Esophagus muscularis mucosa (tissue), 4 donors: ENCODE measurements at places on chromosomes 4 and X. TPM values are rescaled to one million over a fixed set of nuclear protein-coding genes. Genes with fewer than 3 reads are reported as not detected.

Gene PLAC1
- not detected for total RNA-seq

GRCh38 chr4:20456407-20456806, 204.7 kb downstream of the SLIT2 start:
- no peaks in the 10 kb centered on the region for H3K36me3 ChIP-seq
- DNase-seq: no peak
- no peak overlapping the region for H3K27ac ChIP-seq
- H3K27me3 ChIP-seq: no peaks in the 10 kb centered on the region
- no peaks in the 10 kb centered on the region for H3K4me1 ChIP-seq

GRCh38 chr4:17142232-17142711, 243.8 kb upstream of the LDB2 start:
- no peak overlapping the region for H3K4me3 ChIP-seq
- H3K36me3 ChIP-seq: no peaks in the 10 kb centered on the region
- no peak overlapping the region for H3K27ac ChIP-seq
- no peaks in the 10 kb centered on the region for H3K4me1 ChIP-seq

GRCh38 chrX:70172221-70172620, 5.1 kb upstream of the DGAT2L6 start:
- no peaks in the 10 kb centered on the region for H3K27me3 ChIP-seq
- H3K27ac ChIP-seq: no peak overlapping the region
- no peaks in the 10 kb centered on the region for H3K4me1 ChIP-seq
- H3K36me3 ChIP-seq: no peaks in the 10 kb centered on the region

GRCh38 chr4:76639288-76639687, 204.3 kb downstream of the SHROOM3 start:
- DNase-seq: no peak
- H3K36me3 ChIP-seq: no peaks in the 10 kb centered on the region
- no peaks in the 10 kb centered on the region for H3K27me3 ChIP-seq

DNA sequence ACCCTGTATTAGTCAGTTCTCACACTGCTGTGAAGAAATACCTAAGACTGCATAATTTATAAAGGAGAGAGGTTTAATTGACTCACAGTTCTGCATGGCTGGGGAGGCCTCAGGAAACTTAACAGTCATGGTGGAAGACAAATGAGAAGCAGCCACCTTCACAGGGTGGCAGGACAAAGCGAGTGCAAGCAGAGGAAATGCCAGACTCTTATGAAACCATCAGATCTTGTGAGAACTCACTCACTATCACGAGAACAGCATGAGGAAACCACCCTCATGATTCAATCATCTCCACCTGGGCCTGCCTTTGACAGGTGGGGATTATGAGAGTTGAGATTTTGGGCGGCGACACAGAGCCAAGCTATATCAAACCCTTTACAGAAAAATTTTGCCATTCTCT, 722.4 kb downstream of the RAB28 start:
- no peaks in the 10 kb centered on the region for H3K36me3 ChIP-seq
- no peak overlapping the region for H3K4me3 ChIP-seq
- no peak overlapping the region for H3K27ac ChIP-seq
- H3K4me1 ChIP-seq: no peaks in the 10 kb centered on the region

- DNase-seq: no peak
- H3K4me3 ChIP-seq: peak overlapping the region; percentile 56
- peak overlapping the region; percentile 90 for H3K27ac ChIP-seq
- peaks cover 98% of the 10 kb centered on the region for H3K4me1 ChIP-seq
- H3K36me3 ChIP-seq: peaks cover 39% of the 10 kb centered on the region
- no peaks in the 10 kb centered on the region for H3K27me3 ChIP-seq
Observed at GRCh38 chr4:168877511-168878491, 132.3 kb downstream of the CBR4 start.

GRCh38 chrX:14930663-14931062, 57.4 kb downstream of the MOSPD2 start:
- H3K4me3 ChIP-seq: no peak overlapping the region
- H3K36me3 ChIP-seq: no peaks in the 10 kb centered on the region
- H3K27me3 ChIP-seq: no peaks in the 10 kb centered on the region
- DNase-seq: no peak

GRCh38 chrX:21487832-21488231, 113.6 kb downstream of the CNKSR2 start:
- H3K27me3 ChIP-seq: no peaks in the 10 kb centered on the region
- H3K4me1 ChIP-seq: no peaks in the 10 kb centered on the region
- DNase-seq: no peak
- no peak overlapping the region for H3K27ac ChIP-seq
- no peak overlapping the region for H3K4me3 ChIP-seq

Gene KCND1
- total RNA-seq: 0.83 TPM

Gene MTNR1A
- not detected for total RNA-seq

Gene TMEM150C
- 4.7 TPM for total RNA-seq

Gene PPP1R2C
- not detected for total RNA-seq

Gene CENPVL2
- not detected for total RNA-seq

Gene HSFX1
- total RNA-seq: 2.0 TPM

Gene AKAP14
- total RNA-seq: not detected

DNA sequence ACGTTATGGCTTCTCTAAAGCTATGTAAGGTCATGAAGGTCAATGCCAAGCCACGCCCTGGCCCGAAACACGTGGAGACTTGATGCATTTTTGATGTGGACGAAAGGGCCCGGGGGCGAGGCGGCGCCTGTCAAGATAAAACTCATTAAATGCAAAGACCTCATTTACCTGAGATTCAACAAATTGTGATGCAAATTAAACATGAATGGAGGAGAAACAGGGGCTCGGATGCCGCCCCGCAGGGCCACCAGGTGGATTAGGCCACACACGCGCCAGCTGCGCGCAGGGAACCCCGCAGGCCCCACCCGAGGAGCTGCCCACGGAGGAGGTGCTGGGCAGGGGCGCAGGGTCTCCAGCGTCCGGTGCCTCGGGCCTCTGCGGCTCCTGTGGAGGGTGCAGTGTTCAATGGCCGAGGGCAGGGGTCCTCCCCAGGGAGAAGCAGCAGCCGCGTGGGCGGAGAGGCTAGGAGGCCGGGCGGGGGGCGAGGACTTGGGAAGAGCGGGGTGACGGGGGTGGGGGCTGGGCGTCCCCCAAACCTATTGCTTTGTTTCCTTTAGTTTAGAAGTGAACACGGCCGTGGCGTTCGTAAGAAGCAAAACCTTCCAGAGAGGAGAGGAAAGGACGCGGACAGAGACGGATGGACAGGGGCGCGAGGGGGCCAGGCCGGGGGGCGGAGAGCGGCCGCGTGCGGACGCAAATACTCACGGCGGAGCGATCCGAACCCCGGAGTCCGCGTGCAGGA, 40.4 kb downstream of the CPLX1 start:
- H3K4me3 ChIP-seq: peak overlapping the region; percentile 53
- peaks cover 61% of the 10 kb centered on the region for H3K27me3 ChIP-seq
- H3K4me1 ChIP-seq: peaks cover 61% of the 10 kb centered on the region
- no peak for DNase-seq
- peak overlapping the region; percentile 77 for H3K27ac ChIP-seq
- H3K36me3 ChIP-seq: no peaks in the 10 kb centered on the region

Gene NEXMIF
- total RNA-seq: 5.0 TPM

GRCh38 chr4:105710678-105711077, 2.1 kb downstream of the GSTCD start:
- no peak overlapping the region for H3K4me3 ChIP-seq
- peaks cover 41% of the 10 kb centered on the region for H3K4me1 ChIP-seq
- no peaks in the 10 kb centered on the region for H3K27me3 ChIP-seq
- H3K27ac ChIP-seq: no peak overlapping the region

Gene SPANXD
- total RNA-seq: not detected

GRCh38 chr4:19684084-19684483, 567.6 kb upstream of the SLIT2 start:
- H3K4me1 ChIP-seq: peaks cover 3% of the 10 kb centered on the region
- H3K36me3 ChIP-seq: no peaks in the 10 kb centered on the region
- no peak for DNase-seq
- H3K27me3 ChIP-seq: no peaks in the 10 kb centered on the region
- H3K4me3 ChIP-seq: no peak overlapping the region

Gene MAPK10
- 8.2 TPM for total RNA-seq

GRCh38 chrX:15430584-15430983, 46.4 kb upstream of the VEGFD start:
- no peaks in the 10 kb centered on the region for H3K4me1 ChIP-seq
- DNase-seq: no peak
- no peaks in the 10 kb centered on the region for H3K27me3 ChIP-seq
- no peaks in the 10 kb centered on the region for H3K36me3 ChIP-seq
- H3K27ac ChIP-seq: no peak overlapping the region
